ENCODE measurements at places on chromosomes 5 and 9. TPM values are rescaled to one million over a fixed set of nuclear protein-coding genes. Genes with fewer than 3 reads are reported as not detected.

GRCh38 chr9:136095070-136096058 is at the start of gene NACC2:
Gene NACC2 (minus strand): TSS chr9:136095289. CDS start chr9:136050521, 44,768 bp downstream.
- DNase-seq: peak; percentile 65

DNA sequence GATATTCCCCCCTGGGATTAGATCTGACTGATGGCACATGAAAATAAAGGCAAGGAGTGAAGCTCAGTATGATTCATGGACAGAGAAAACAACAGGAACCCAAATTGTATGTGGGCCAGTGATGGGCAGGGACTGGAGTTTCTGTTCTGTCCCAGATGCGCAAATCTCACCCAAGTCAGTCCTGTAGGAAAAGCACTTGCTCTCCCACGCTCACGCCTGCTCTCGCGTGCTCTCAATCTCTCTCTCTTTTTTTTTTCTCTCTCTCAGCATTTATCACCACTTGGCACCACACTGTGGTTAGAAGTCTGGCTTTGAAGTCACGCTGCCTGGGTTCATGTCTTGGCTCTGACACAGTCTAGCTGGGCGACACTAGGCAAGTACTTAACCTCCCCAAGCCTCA is 106.5 kb upstream of the LRRTM2 start:
- DNase-seq: peak; percentile 26

GRCh38 chr5:171155621-171156020 is 153.4 kb upstream of the TLX3 start:
- no peak for DNase-seq

DNA sequence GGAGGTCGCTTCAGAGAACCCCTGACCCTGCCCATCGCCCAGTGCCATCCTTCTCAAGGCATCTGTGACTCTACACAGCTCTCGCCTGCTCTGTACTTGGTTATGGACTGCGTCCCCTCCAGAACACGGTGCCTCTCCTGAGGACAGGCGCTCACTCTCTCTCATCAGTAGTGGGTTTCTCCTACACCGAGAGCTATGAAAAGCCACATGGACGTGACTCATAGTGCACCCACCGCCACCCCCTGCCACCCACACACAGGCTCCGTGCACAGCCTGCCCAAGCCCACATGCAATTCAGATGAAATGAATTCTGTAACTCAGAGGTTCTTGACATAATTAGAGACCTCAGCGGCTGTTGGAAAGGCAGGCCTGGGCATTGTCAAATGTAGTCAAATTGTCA is 13.9 kb downstream of the GTF3C5 start:
- DNase-seq: no peak

DNA sequence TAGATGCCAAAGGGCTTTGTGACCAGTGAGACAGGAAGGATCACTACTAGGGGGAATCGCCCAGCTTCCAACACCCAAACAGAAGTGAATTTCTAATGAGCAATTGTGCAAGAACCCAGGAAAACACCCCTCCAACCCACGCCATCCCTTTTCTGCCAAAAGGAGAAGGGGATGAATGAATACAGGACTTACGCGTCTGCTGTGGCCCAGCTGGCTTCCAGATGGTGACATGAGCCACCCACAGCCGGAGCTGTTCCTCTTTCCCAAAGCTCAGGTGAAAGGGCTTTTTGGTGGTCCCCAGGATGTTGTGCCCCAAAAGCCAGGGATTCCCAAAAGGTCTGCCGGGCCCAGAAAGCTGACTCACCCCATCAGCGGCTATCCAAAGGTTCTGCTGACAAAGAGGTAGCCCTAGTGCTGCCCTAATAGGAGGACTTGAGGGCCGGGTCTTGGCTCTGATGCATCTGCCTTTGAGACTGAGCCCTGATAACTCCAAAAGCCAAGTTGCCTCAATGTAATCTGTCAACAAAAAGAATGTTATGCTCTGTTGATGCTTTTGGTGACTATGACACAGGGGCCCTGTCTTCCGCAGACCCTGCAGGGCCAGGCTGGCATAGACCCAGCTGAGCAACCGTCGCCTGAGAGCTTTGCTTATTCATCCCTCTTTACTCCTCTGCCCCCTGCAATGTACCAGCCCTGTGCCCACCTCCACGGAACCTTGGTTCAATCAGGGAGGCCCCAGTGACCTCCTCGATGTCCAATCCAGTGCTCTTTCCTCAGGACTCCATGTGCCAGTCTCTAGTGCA is 14.5 kb downstream of the GSN start:
- no peak for DNase-seq

- peak; percentile 41 for DNase-seq
Observed at GRCh38 chr9:70121818-70122436, 78.3 kb downstream of the MAMDC2 start.

GRCh38 chr9:108439947-108440346 is 415.8 kb downstream of the ACTL7B start:
- no peak for DNase-seq

DNA sequence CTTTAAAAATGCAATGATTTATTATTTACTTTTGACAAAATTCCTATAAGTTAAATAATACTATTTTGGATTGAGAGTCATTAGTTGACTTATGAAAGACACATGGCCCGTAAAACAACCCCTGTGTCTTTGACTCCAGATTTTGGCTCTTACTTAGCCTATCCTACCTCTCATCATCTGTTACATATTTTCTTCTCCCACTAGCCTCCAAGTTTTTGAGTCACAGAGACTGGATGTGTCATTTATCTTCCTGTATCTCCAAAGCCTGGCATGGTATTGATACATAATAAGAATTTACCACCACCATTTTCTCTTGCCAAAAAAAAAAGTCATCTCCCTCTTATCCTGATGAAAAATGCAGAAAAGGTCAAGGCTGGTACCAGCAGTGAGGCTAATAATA is 99.9 kb downstream of the GABRB2 start:
- no peak for DNase-seq

- DNase-seq: no peak
Observed at GRCh38 chr5:1325870-1326531, 18.9 kb downstream of the CLPTM1L start.

- peak; percentile 72 for DNase-seq
Observed at GRCh38 chr5:68460147-68460798, 244.7 kb downstream of the PIK3R1 start.

GRCh38 chr5:159152876-159153275 is 53.2 kb upstream of the EBF1 start:
- DNase-seq: no peak

GRCh38 chr5:112511920-112512319 is 92.8 kb upstream of the EPB41L4A start:
- no peak for DNase-seq

DNA sequence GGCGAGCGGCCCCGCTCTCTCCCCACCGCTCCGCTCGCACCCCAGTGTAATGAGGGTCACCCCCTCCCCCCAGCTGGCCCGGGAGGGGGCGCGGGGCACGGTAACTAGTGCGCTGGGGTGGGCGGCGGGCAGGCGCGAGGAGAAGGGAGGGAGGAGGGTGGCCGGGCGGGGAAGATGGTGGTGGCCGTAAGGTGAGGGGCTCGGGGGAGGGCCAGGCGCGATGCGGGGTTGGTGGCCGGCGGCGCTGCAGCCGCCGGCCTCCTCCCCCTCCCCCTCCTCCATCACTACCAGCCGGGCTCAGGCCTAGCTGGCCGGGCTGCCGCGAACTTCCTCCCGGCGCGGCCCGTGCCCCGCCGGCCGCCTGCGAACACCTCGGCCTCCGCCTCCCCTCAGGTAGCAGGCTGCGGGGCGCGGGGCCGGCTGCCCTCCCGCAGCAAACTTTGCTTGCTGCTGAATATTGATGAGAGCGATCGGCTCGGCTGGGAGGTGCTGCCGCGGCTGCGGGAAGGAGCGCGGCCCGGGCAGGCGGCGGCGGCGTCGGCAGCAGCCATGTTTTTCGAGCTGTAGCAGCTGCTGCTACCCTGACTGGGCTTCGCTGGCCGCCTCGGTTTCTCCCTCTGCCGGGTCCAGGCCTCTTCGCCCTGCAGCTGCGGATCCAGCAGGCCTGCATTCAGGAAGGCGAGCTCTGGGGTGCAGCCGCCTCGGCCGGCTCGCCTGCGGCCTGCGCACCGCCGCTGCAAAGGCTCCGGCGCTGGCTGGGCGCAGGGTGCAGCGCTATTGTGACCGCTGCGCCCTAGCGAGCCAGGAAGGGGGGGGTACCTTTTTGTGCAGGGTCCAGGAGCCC is 502 bp downstream of the NSD1 start:
- peak; percentile 64 for DNase-seq

DNA sequence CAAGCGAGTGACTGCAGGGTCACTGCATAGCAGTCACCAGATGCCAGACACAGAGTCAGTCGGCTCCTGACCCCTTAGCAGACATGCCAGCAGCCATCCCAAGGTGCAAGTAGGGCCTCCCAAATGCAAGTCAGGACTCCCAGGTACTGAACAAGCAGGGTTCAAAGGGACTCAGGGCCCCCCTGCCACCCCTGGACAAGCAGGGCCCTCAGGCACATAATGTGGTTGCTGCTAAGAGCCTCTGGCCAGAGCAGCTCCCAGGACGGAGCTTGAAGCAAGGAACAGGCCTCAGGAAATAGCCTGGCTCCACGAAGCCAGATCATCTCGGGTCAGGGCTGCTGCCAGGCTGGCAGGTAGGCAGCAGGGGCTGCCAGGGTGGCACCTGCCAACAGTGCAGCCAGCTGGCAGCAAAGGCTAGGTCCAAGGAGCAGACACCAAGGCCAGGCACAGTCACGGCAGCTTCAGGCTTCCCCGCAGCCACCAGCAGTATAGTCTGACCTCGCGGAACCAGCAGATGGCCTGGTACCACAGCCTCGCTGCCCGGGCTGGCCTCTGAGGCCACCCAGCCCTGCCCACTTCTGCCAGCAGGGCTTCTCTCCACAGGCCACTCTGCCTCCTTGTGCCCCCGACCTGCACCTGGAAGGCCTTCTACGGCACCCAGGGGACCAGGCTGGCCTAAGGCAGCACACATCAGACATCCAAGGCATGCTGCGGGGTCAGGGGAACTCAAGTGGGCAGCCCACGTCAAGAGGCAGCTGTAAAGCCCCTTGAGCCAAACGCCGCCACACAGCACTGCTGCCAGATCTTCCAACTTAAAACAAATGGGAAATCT is 7.4 kb downstream of the EEIG1 start:
- peak; percentile 48 for DNase-seq

DNA sequence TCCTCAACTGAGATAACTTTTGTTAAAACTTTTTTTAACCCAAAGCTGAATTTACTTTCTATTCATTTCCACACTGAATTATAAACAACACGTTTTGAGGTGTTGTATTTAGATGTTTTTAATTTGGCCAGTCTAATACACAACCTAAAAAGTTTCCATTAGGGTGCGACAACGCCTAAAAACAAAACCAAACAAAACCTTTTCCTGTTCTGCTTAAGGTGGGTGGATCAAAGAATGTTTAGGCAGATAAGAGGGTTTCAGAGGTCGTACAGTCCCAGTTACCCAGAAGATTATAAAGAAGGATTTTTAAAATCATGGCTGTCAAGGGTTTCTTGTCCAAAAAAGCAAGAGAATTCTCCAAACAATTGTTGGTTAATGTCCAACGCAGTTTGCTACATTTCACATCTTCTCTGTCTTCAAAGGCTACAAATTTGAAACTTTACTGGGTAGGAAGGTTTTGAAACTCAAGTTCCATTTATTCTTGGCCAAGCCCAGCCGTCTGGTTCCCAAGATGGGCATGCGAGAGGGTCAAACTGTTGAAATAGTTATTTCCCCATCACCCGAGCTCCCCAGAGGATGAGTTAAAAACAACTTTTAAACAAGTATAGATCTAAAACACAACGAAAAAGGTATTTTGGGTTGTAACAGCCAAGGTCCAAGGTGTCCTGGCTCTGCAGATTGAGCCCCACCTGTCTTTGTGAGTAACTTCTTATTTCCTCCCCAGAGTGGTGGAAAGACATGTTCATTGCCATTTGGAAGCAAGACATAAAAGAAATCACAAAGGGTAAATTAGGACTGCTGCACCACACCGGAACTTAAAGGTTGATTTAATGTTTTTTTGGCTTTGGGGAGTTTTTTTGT is 122.8 kb upstream of the MAP3K1 start:
- DNase-seq: no peak

GRCh38 chr9:87263291-87263690 is 234.4 kb upstream of the DAPK1 start:
- no peak for DNase-seq

DNA sequence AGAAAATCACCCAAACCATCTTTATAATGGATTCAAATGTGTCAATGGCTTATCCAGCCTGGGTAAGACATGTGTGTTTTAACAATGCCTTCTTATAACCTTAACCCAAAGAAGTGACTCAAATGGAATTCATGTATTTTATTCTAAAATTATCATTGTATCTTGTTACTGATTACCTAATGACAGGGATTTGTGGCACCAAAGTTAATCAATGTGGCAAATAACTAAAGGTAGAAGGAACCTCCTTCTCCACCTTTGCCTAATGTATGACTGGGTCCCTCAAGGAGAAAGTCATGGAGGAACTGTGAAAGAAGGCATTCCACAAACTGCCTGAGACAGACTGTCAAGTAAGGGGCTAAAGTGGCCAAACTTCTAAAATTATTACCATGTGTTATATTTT is 84.4 kb upstream of the ITGA1 start:
- DNase-seq: no peak

- DNase-seq: peak; percentile 61
Observed at GRCh38 chr9:16152276-16153101, 599.6 kb downstream of the CCDC171 start.

DNA sequence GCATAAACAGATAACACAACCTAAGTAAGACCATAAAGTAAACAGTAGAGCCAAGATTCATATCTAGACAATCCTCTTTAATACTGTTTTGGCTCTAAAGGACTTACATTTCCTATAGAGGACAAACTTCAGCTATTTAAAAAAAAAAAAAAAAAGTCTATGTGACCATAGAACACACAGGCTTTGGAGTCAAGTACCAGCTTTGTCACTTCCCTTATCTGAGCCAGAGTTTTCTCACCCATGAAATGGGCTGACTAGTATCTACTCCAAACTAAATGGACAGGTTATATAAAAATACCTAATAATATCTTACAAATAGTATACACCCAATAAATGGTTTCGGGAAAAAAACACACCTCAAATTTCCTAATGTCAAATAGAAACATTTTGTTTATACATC is 81.3 kb downstream of the STRBP start:
- no peak for DNase-seq

DNA sequence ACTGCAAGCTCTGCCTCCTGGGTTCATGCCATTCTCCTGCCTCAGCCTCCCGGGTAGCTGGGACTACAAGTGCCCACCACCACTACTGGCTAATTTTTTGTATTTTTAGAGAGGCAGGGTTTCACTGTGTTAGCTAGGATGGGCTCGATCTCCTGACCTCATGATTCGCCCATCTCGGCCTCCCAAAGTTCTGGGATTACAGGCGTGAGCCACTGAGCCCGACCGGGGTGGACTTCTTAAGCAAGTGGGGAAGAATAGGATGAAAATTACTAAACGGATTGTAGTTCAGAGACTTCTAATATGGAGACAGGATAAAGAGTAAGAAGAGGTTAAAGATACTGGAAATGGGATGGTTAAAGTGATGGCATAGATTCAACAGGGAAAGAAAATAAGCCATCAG is 132.3 kb upstream of the IRX2 start:
- DNase-seq: no peak

ETF1 gene
- 121 TPM for total RNA-seq

CNTLN gene
- total RNA-seq: 6.5 TPM

CKS2 gene
- 25.5 TPM for total RNA-seq

SLC36A3 gene
- total RNA-seq: not detected

C9 gene
- total RNA-seq: not detected

AGXT2 gene
- not detected for total RNA-seq

PTAR1 gene
- 55.1 TPM for total RNA-seq

OR1K1 gene
- not detected for total RNA-seq

GNPDA1 gene
- 98.3 TPM for total RNA-seq

ECPAS gene
- total RNA-seq: 94.3 TPM

FST gene
- total RNA-seq: 29.9 TPM

RUSC2 gene
- 39.8 TPM for total RNA-seq

Measured in myocyte (in vitro differentiated cells).